ENCODE measurements at places on chromosomes 4 and X.

GRCh38 chr4:45423896-45424295, 697.5 kb upstream of the GNPDA2 start:
- no peak for DNase-seq

- no peak for DNase-seq
These were observed 58.0 kb downstream of the PJA1 start for GRCh38 chrX:69107231-69107739.

DNA sequence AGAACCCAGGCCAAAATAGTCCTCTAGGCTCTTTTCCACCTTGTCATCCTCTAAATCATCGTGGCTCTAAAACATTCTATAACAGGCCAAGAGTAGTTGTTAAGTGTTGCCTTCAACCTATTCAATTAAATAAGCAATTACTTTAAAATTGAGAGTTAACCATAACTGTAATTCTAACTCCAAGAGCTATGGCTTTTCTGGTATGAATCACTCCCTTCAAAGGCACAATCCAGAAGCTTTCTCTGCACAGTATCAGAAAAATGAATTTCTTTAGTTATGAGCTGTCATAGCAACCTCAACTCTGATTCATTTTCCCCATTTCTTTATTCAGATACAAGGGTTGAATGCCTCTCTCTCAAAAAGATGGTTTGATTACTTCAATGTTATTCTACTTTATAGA, 21.7 kb downstream of the INPP4B start:
- DNase-seq, result no peak

- DNase-seq, result no peak
These were observed 27.5 kb downstream of the SULT1E1 start for GRCh38 chr4:69832326-69833030.

DNA sequence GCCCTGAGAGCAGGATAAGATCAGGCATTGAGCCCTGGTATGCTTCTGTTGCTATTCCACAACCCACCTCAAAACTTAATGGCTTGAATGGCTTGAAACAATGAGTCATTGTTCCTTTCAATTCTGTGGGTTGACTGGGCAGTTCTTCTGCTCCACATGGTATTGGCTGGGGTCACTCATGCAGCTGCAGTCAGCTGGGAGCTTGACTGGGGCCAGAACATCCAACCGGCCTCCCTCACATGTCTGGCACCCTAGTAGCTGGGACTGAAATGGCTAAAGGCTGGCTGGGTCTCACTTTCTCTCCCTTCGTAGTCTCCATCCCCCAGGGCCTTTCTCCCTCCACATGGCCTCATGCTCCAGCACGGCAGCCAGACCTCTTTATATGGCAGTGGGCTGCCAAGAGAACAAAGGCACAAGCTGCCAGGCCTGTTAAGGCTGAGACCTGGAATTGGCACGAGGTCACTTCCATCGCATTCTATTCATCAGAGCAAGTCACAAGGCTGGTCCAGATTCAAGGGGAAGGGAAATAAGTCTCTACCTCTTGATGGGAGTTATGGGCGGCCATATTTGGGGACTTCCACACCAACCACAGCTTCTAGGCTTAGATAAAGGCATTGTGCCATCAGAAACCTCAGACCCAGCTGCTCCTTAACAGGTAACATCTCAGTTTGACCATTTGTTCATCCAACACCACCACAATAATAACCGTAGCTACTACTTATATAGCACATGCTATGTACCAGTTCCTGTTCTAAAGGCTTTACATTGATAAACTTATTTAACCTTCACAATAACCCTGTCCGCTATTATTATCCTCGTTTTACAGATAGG, 159.7 kb upstream of the ATP6AP2 start:
- DNase-seq, result no peak

Measured in thymus (tissue), 14 donors.